ENCODE measurements at places on chromosomes 3 and 15.

- no peak for DNase-seq
Observed at GRCh38 chr3:97579365-97579764, 185.2 kb upstream of the ARL6 start.

GRCh38 chr3:61132062-61132461, 119.2 kb downstream of the FHIT start:
- DNase-seq = no peak

DNA sequence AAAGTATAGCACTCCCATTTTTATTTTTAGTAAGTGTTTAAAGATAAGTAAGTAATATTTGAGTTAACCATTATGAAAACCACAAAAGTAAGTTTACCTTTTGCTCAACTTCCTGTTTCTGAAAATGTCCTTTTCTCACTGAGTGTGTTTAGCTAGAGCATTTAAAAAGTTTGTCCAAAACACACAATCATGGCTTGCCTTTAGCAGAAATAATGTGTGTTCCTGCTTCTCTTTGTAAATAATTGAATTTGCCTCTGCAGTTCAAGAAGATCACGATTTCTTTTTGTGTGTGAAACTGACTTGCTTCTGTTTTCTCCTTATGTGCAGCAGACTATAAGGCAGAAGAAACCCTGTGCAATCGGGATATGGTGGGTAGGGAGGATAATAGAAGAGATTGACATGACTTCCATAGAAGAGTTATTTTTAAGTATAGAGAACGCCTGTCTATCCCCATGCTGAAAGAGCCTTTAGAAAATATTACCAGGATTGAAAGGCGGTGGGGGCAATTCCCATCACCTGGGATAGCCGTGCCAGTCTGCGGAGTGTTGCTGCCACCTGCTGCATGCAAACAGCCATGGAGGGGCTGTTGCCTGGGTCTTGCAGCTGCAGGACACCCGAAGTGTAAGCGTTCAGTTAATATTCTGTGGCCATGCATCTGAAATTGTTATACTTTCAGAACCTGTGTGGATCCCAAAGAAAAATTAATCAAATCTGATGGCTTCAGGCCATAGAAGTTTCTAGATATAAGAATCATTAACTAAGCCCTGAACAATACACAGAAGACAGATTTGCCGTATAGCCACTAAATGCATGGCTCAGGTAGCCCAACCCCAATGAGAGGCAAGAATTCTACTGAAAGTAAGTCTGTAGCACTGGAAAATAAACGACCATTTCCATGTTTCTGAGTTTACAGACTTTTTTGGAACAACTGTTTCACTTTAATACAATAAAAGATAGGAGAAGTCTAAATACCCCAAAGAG, 2.4 kb upstream of the CD96 start:
- DNase-seq = no peak

DNA sequence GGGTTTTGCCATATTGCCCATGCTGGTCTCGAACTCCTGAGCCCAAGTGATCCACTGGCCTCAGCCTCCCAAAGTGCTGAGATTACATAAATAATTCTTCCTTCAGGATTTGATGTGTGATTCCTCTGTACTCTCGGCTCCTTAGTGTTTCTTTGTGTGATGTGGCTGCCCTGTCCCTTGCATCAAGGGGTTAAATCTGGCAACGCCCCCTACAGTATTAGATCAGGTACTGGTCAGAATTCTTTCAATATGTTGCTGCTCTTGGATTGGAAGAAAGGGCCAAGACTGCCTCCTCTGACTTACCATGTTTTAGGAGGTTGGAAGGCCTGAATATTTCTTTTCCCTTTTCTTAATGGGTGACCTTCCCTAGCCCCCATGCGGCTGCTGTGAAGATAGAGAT, 390.6 kb upstream of the WNT5A start:
- no peak for DNase-seq

GRCh38 chr3:40523781-40524180, 979 bp upstream of the ZNF621 start:
- no peak for DNase-seq

All from D721Med (cell line).